ENCODE measurements at places on chromosomes 7 and 10.

DNA sequence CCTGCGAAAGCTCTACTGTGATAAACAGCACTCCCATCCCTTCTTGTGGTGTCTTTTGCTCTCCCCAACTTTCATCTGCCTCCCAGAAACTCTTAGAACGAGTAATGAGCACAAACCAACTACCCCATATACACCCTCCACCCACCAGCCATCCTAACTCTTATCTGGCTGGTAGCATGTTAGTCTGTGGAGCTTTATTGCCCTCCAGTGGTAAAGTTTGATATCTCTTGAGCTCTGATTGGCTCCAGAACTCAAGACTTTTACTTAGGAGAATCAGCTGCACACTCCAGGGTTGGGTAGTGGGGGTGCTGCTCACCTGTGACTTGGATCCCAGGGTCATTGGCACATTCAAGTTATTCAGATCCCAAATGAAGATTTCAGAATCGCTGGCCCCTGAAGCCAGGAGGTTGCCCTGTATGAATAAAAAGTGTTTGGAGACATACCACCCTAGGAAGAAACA, 10.9 kb downstream of the SEC31B start:
- DNase-seq: peak; percentile 21

DNA sequence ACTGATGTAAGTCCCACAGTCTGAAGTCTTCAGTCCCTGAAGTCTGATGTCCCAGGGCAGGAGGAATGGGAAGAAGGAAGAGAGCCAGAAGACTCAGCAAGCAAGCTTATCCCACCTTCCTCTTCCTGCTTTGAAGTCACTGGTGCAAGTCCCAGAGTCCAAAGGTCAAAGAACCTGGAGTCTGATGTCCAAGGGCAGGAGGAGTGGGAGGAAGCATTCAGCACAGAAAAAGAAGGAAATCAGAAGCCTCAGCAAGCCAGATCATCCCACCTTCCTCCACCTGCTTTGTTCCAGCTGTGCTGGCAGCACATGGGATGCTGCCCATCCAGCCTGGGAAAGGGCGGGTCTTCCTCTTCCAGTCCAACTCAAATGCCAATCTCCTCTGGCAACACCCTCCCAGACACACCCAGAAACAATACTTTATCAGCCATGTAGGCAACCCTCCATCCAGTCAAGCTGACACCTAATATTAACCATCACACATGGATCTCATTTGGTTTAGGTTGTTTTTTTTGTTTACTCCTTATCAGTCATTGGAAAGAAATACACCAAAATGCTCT, 50.9 kb downstream of the ADAM12 start:
- DNase-seq: no peak

GRCh38 chr7:46139079-46139478, 218.0 kb upstream of the IGFBP3 start:
- DNase-seq: no peak

GRCh38 chr7:142556740-142557139, 192.5 kb upstream of the PRSS1 start:
- DNase-seq: peak; percentile 67

DNA sequence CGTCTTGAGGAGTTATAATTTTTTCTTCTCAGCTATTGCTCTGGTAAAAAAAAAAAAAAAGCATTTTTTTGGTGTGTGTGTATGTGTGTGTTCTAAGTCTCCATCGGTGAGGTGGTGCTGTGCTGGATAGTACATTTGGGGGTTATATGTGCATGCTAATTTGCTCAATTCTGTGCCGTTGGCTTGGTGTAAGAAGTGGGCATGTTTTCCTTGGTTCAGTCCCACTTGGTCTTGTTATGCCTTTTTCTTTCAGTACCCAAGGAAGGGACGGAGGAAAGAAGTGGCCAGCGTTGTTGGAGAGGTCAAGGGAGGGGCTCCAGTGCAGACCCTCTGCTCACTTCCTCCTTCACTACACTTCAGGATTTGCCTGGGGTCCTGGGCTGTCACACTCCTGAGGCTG, 20.4 kb downstream of the LRMDA start:
- no peak for DNase-seq

DNA sequence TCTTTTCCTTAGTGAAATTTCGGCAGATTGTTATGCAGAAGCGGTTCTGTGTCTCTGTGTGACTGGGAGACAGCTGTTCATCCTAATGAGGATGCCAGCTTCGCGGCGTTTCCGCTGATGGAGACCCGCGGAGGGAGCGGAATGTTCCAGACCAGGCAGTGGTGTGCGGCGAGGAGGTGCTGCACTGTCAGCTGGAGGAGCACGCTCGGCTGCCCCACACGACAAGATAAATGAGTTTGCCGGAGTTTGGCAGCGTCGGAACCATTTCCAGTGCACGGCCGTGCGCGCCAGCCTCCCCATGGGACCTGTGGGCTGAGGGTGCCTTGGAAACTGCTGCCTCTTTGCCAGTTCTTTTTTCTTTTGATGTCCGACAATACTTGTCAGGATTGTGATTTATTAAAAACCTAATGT, 64.6 kb downstream of the WDR37 start:
- DNase-seq: no peak

DNA sequence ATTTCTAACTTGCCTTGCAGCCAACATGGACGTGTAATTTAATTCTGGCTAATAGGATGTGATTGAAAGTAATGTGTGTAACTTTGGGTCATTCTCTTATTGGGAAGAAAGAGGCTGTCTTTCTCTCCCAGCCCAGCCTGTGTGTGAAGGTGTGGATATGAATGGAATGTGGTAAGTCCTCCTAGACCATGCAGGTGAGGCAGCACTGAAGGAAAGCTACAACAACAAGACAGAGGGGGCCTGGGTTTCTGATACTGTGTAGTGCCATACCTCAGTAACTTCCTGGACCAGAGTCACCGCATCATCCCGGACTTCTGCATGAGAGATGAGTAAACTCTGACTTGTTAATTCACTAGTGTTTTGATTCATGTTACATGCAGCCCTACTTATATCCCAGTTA, 237.0 kb downstream of the EXOC4 start:
- no peak for DNase-seq

- DNase-seq: no peak
Measured at GRCh38 chr10:30448092-30448491, 14.1 kb downstream of the MAP3K8 start.

- no peak for DNase-seq
Measured at GRCh38 chr7:25952261-25953057, 199.5 kb upstream of the NFE2L3 start.

DNA sequence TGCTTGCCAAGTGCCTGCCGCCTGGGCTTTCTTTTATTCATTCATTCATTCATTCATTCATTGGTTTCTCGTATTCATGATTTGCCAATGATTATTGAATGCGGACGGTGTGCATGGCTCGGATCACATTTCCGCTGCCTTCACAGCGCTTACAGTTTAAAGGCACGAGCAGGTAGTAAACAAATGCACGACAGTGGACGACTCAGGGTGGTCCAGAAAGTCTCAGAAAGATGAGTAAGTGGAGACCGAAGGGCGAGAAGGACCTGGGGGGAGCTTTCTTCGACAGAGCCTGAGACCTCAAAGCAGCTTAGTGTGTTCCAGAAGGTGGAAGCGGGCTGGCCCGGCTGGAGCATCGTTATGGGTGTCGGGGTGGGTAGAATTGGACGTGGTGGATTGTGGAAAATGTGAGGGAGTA, 506 bp downstream of the MCM10 start:
- no peak for DNase-seq

DNA sequence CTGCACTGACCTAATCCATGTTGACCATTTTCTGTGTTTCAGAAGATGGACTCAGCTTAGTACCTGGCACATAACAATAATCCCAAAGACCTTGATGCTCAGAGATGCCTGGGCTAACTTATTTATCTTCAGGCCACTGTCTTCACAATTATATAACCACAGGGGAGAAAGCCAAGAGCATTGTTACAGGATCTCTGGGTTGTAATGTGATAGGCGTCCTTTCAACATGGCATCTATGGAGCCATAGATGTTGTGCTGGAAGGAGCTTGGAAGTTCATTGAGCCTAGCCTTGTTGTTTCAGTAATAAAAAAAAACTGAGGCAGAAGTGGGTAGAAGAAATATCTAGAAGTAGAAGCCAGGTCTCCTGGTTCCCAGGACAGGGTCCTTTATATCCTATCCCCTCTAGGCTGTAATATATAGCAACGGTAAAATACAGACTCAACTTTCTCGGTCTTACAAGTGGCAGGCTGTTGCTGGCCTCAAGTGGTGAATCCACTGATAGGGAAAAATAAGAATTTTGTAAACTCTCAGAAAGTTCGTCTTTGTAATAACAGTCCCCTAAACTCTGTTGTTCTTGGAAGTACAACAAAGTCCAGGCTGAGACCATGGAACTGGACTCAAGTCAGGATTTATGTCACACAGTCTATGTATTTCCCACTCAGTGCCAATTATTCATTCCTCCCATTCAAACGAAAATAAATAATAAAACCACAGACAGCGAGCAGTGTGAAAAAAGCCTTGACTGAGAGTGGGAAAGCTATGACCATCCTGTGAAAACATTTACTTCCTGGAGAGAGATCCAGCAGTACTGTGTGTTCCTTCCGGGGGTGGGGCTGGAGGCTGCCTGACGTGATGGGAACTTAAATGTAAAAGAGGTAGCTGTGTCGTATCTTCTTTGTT, 277.6 kb downstream of the REEP3 start:
- DNase-seq: peak; percentile 96

DNA sequence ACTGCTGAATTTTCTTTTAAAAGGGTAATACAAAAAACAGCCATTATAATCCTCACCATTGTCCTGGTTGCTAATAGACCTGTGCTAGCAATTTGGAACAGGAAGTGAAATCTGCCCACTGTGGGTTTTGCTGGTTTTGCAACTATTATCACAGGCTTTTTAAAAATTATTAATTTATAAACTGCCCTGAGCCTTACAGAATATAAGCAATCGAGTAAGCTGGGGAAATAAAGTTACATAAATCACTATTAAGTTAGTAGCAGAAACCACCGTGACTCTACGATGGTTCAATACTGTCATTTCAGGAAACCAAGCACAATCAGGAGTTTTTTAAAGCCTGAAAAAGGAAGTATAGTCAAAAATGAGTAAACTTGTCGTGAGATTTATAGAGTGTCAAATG, 62.3 kb downstream of the TMEM26 start:
- no peak for DNase-seq

DNA sequence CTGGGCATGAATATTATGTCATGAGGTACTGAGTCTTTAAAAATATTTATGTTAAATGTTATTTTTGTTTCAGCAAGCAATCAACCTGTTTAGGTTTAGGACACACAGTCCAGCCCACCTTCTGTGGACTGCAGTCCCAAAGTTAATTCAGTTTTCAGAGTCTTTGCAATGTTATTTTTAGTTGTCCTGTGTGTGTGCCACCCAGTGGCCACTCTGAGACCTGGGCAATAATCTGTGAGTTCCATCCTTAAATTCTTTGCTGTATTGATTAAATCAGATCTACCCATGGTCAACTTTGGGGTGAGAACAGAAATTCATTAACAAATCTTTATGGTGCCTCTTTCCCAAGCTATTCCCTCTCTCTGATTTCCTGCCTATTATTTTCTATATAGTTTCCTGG, 415.1 kb downstream of the CCSER2 start:
- no peak for DNase-seq

DNA sequence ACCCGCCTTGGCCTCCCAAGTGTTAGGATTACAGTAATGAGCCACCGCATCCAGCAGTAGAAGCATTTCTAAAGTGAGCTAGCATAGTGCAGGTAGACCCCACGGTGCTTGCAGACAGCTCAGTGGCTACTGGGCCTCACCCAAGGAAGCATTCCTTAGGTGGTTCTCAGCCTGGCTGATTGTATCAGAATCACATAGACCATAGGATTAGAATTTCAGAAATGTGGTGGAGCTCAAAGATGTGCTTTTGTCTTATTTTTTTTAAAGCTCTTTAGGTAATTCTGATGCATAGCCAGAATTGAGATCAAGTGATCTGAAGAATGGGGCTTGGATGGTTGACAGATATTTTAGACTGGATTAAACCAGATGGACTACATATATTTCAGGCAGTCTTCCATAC, 10.9 kb downstream of the ANLN start:
- no peak for DNase-seq

DNA sequence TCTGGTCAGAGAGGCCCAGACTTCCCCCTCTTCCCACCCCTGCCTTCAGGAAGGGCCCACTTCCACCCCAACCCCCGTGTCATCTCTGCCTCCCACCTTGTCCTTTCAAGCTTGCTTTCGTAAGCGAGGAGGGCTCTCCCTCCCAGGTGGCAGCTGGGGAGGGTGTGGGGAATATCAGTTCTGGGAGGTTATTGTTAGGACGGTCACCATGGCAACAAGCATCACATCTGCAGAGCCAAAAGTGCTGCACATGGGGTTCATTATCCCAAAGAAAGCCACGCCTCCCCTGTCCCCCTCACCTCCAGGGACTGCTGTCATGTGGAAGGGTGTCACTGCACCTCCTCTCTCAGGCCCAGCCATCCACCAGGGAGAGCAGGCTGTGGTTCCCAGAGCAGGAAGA, 2.6 kb upstream of the CAMK2B start:
- no peak for DNase-seq

DNA sequence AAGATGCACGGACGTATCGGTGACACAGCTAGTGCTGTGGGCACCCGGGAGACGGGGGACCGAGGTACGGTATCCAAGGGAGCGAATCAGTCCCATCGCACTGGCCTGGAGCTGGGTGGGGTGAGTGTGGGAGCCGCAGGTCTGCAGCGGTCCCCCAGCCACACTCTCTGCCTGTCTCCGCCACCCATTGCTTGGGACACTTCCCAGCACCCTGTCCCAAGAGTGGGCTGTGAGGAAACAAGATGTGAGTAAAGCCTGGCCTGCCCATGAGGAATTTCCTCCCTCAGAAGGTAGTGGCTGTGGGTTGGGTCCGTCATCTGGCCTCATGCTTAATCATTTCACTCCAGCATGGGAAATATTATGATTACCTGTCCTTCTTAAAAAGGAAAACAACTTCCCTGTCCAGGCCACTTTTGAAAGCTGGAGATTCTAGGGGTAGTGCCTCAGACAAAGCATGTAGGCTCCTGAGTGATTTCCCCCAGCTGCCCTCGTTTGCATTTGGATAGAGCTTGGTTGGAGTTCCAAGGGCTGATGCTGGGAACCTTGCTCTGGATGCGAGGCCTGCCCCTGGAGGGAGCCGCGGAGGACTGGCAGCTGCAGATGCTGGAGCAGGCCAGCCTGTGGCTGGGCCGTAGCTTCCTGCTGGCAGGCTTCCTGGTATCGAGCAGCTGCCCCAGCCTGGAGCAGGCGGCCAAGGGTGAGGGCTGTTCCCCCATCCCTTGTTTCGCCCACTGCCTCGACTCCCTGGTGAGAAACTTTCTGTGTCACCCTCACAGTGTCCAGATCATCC, 6.2 kb upstream of the ACTR3C start:
- DNase-seq: no peak

DNA sequence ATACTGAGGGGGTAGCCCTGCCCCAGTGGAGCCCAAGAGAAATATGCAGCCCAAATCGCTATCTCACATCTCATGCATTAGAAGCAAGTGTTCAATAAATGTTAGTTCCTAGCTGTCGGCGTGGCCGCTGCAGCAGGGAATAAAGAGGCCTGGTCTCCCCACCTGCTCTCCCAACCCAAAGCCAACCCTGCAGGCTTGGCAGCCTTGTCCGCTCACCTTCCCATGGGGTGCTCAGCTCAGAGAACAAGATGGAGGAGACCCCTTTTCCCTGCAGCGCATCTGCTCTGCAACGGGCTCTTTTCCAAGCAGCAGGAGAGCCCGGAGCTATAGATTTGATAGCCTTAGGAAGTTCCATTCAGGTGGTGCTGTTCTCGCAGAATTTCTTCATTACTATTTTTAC, 12.0 kb upstream of the DOCK1 start:
- DNase-seq: no peak
